ENCODE measurements at places on chromosomes 5 and 9.

DNA sequence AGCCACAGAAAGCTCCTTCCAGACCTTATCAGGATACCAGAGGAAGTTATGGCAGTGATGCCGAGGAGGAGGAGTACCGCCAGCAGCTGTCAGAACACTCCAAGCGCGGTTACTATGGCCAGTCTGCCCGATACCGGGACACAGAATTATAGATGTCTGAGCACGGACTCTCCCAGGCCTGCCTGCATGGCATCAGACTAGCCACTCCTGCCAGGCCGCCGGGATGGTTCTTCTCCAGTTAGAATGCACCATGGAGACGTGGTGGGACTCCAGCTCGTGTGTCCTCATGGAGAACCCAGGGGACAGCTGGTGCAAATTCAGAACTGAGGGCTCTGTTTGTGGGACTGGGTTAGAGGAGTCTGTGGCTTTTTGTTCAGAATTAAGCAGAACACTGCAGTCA, 70.8 kb upstream of the ENTREP1 start:
- DNase-seq: peak; percentile 75

DNA sequence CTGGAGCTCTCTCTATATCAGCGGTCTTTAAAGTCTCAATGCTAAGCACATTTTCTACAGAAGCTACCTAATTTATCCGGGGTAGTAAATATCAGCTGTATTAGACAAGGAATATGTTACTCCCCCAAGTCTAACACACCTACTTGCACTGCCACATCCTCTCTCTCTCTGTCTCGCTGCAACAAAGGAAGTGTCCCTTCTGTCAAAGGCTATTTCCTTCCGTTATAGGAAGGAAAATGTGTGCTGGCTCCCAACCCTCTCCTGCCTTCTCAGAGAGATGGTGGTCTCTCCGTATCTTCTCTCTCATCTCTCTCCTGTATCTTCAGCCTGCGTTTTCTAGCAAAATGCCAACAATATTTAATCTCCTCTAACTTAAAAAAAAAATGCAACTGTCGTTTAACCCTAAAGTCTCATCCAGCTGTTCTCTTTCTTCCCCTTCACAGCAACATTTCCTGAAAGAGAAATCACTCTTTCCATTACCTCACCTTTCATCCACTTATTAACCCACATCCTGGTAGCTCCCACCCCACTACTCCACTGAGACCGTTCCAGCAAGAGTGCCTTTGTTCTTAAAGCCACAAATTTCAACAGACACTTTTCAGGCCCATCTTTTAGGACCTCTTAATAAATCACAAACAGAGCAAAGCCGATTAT, 2.3 kb downstream of the TTF1 start:
- no peak for DNase-seq

GRCh38 chr9:71819115-71819739, 50.9 kb upstream of the CEMIP2 start:
- DNase-seq: no peak

GRCh38 chr9:34501889-34502425, 20.8 kb downstream of the ENHO start:
- peak; percentile 30 for DNase-seq

GRCh38 chr9:18238254-18238653, 235.7 kb upstream of the ADAMTSL1 start:
- DNase-seq: no peak

GRCh38 chr5:136033848-136034247, 5.1 kb downstream of the TGFBI start:
- DNase-seq: no peak

DNA sequence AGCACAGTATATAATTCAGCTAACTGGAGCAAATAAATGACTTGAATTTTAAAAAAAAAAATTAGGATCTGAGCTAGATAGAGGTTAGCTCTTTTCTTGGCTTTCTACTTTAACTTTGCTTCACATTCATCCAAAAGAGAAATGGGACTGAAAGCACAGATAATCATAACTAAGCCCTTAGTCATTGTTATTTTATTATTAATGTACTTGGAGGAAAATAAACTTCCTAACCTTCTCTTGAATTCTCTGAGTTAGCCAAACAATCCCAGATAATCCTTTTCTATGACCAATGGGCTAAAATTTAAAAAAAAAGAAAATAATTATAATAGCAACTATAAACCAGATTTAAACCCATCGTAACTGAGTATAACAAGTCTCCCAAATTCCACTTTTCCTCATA, 57.6 kb upstream of the RASA1 start:
- DNase-seq: no peak

GRCh38 chr9:91746357-91746756, 203.7 kb downstream of the ROR2 start:
- no peak for DNase-seq

GRCh38 chr9:108662091-108662875, 193.5 kb downstream of the ACTL7B start:
- DNase-seq: no peak

DNA sequence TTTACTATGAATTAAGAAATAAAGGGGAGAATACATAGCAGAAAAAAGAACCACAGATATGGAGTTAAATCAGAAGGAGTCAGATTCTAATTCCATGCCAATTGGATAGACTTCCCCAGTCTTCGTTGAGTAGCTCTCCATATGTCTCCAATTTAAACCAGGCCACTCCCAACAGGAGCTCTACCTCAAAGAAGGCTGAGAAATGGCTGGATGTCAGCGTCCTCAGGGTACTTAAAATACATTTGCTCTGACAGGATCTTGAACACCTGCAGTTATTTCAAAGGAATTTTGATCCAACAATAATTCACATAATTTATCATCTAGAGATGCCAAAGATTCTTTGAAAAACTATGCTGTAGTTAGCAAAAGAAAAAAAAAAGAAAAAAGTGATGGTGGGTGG, 133.9 kb upstream of the FBN2 start:
- no peak for DNase-seq

DNA sequence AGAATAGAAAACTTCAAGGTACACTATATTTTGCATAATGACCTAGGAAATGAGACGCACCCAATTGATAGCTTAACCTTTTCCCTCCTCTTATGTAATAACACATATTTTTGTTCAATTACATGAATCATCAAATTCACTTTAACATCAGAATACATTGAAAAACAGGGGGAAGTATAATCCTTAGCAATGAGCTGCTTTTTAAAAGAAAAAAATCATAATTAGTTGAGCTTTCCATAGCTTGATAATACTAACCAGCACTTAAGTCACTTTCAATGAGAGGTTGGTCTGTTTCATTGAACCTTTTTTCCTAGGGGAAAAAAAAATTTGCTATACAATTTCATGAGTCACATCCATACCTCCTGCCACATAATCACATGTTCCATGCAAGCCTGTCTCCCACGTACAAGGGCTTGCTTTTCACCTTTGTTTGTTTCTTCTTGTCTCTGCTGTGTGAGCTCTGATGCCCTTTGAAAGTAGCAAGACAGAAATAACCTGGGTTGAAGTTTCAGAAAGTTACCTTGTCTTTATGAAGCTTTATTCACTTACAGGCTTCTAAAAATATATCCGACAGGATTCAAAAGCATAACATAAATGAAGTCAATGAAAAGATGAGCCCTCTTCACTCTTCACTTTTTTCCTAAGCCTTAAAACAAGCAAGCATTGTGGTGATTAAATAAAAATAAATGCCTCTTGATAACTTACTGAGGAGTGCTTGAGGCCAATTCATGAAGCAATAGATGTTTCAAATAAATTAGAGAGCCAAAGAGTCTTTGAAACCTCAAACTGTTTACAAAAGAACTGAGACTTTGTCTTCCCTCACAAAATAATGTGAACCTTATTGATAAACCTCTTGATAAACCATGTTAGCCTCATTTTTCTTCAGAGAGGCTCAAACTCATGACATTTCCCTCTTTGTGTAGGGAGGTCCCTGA, 108.5 kb downstream of the FEM1C start:
- no peak for DNase-seq

- peak; percentile 35 for DNase-seq
Observed at GRCh38 chr5:149680810-149681221, 49.3 kb upstream of the PPARGC1B start.

DNA sequence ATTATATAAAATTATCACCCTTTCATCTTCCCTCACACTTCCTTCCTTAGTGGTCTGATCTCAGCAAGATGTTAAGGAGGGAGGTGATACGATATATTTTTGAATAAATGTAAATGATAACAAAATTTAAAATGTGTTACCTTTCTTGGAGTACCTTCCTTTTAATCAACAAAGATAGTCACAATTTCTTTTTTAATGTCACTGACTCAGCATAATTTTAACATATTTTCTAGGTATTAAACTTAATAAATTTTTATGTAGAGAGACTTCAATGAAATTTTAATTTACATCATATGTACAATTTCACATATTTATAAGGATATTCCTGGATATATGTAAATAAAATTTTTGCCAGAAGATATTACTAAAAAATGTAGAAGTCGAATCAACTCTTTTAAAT, 125.0 kb upstream of the FBN2 start:
- DNase-seq: no peak

- DNase-seq: no peak
Observed at GRCh38 chr5:6885581-6885980, 172.3 kb downstream of the TENT4A start.

DNA sequence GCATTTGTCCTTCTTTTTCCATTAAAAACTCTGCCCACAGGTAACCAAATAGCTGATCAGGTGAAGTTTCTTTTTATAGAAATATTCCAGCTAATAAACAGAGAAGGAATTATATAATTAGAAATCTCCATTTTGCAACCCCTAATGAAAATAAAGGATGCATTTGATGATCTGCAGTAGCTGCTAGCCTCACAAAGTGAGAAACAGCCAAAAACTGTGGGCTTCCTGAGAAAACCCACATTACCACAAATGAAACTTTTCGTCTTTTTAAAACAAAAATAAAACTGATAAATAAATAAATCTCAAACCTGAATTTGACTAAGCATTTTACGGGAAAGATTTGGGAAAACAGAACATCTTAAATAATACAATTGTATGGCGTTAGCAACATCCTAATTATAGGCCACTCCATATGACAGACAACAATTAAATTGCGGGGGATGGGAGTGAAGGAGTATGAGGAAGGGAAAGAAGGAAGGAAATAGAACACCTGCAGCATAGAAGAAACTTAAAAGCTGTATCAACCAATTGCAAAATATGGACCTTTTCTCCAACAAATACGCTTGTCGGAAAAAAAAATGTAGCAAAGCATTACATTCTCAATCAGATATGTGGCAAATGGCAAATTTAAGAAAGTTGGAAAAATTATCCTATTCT, 283.0 kb upstream of the ITGA1 start:
- DNase-seq: no peak

DNA sequence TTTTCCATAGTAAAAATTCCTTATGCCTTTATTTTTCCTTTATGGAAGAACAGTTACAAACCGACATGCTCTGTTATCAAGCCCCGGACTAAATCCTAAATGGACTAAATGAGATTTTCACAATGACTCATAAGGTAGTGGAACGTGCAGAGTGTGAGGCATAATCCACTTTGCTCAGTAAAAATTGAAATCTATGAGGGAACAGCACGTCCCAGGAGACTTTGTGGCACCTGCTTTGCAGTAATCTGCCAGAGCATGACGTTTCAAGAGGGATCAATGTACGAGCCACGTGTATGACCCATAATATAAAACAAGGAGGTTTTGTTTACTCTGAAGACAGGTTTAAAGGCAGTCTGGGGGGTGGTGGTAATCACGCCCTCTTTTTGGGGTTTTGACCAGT, 83.8 kb upstream of the GNA14 start:
- no peak for DNase-seq

GRCh38 chr5:99614888-99615287, 686.1 kb upstream of the CHD1 start:
- no peak for DNase-seq

GRCh38 chr9:126857261-126857960, 3.0 kb upstream of the ZBTB34 start:
- DNase-seq: no peak

GRCh38 chr5:2387250-2387633, 364.2 kb downstream of the IRX2 start:
- DNase-seq: no peak

DNA sequence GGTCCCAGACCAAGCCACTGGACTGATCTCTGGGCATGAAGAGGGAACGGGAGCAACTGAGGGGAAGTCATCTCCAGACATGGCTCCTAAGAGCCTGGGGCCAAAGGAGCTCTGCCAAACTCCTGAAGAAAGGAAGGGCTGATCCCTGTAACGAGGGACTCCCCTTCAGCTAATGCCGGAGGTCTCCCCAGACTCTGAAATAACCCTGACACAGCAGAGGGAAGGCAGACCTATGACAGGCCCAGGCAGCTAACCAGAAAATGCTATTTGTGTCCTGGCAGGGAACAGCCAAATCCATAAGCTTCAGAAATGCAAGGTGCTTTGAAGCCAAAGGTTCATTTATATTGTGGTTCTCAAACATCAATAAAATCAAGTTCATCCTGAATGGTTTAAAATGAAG, 30.9 kb downstream of the APTX start:
- no peak for DNase-seq

DNA sequence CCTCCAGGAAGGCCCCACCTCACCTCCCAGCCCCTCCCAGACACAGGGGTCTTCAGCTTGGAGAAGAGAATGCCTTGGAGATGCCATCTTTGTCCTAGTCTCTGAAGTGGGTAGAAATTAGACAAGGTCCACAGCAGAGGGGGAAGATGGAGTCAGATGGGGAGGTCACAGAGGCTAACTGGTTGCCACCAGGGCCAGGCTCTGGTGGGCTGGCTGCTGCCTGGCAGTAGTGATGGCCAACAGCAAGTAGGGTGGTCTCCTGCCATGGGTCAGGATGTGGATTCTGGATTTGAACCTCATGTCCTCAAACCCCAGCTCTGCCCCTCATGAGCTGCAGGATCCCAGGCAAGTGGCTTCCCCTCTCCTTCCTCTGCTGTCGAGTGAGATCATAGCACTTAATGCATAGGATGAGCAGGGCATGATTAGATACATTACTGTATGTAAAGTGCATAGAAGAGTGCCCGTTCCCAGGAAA, 38.7 kb upstream of the NEK6 start:
- no peak for DNase-seq

GRCh38 chr5:156934450-156935211, 28.4 kb downstream of the TIMD4 start:
- peak; percentile 8 for DNase-seq

- DNase-seq: no peak
Observed at GRCh38 chr9:81848472-81848871, 79.8 kb upstream of the SPATA31D4 start.

DNA sequence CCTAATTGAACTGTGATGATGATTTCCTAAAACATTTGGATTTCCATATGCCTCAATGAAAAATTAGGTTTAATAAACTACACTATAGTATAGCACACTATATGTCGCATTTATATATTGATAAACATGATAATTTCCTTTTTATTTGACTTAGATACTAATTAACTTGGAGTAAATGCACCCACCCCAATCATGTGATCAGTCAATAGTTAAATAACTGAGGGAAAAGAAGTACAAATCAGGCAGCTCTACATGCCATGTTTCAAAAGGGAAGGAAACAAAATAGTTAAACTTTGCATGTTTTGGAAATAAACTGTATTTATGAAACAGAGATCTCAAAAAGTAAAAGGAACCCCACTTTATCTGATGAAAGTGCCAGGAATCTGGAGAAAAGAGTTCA, 18.0 kb upstream of the GNE start:
- no peak for DNase-seq

- no peak for DNase-seq
Observed at GRCh38 chr5:41161271-41161670, 52.1 kb downstream of the C6 start.
